ENCODE measurements at places on chromosomes 12 and 14. TPM values are rescaled to one million over a fixed set of nuclear protein-coding genes. Genes with fewer than 3 reads are reported as not detected.

The NRXN3 gene
- not detected for total RNA-seq

The ANKRD52 gene
- total RNA-seq, result 46.5 TPM

The TAS2R19 gene
- 5.7 TPM for total RNA-seq

- no peaks in the 10 kb centered on the region for H3K27me3 ChIP-seq
- no peak overlapping the region for H3K4me3 ChIP-seq
- DNase-seq, result no peak
- H3K27ac ChIP-seq, result no peak overlapping the region
- no peaks in the 10 kb centered on the region for H3K4me1 ChIP-seq
Observed at GRCh38 chr14:63055631-63056030, 10.4 kb upstream of the KCNH5 start.

GRCh38 chr12:53173085-53173715, 7.3 kb upstream of the ZNF740 start:
- DNase-seq, result no peak
- H3K27ac ChIP-seq, result no peak overlapping the region
- H3K27me3 ChIP-seq, result no peaks in the 10 kb centered on the region
- H3K4me1 ChIP-seq, result no peaks in the 10 kb centered on the region
- H3K4me3 ChIP-seq, result no peak overlapping the region

DNA sequence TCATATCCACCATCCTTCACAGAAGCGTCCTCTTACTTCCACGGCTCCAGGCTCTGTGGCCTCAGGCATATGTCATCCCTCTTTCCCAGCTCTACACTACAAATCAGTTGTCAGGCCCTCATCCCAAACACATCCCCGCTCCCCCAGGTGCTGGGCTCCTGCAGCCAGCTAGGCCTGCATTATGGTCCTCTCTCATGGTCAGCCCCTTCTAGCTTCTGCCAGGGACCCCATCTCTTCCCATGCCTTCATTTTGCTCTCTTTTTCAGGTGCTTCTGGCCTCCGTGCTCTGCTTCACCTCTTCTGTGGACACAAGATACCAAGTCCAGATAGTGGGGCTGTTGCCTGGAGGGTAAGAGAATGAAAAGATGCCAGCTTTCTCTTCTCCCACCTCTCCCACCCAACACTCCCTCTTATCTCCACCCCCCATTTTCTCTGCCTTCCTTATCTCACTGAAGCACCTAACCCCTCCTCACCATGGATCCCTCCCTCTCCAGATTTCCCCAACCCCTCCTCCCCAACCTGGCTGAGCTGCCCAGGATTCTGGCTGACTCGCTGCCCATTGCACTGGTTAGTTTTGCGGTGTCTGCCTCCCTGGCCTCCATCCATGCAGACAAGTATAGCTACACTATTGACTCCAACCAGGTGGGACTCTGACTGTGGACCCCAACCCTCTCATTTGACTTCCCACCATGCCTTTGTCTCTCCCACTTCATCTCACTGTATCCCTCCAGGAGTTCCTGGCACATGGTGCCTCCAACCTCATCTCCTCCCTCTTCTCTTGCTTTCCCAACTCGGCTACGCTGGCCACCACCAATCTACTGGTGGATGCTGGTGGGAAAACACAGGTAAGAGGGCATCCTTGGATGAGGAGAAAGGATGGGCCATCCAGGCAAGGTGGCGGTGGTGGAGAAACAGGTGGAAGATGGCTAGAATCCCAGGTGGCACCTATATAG, 10.4 kb downstream of the B4GALNT1 start:
- H3K4me1 ChIP-seq, result peaks cover 35% of the 10 kb centered on the region
- no peak overlapping the region for H3K4me3 ChIP-seq
- no peaks in the 10 kb centered on the region for H3K36me3 ChIP-seq
- peak; percentile 7 for DNase-seq
- peaks cover 58% of the 10 kb centered on the region for H3K27me3 ChIP-seq
- H3K27ac ChIP-seq, result no peak overlapping the region
